Fibroblast of skin of right quadriceps (primary cell): ENCODE measurements at places on chromosomes 2 and 18.

DNA sequence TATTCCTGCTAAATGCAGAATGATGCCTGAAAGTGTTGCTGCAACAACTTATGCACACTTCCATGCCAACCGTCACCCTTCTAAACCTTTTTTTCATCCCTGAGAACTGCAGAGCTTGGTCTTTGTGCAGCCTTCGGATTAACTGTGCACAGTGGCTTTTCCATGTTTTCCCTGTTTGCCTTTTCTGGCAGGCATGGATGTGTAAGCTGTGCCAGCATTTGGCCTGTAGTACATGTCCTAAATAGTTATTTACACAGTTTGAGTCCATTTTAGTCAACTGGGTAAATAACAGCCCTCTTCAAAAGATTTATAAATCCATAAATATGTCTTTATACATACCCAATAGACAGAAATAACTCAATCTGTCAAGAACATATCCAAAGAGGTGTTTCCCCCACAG, 31.5 kb downstream of the MEIS1 start:
- no peak for DNase-seq

DNA sequence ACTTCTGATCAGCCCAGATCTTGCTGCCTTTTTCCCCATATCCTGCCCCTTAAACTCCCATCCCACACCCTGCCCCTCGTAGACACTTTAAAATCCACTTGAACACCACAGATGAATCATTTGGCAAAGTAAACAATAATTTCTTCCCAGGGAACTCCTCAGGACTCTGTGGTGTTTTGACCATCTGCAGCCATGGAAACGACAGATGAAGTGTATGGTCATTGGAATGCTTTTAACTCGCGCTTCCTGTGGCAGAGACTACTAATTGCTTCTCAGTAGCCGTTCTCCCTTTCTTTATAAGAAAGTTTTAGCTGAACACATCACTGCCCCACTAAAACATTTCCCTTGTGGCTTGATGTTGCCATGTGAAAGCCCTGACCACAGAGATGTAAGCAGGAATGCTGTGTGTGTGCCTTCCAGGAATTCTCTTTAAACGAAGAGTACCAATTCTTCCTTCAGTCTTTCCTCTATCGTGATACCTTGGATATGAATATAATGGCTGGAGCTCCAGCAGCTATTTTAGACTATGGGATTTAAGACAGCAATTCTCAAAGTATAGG, 92.7 kb upstream of the PARD3B start:
- peak; percentile 97 for DNase-seq

DNA sequence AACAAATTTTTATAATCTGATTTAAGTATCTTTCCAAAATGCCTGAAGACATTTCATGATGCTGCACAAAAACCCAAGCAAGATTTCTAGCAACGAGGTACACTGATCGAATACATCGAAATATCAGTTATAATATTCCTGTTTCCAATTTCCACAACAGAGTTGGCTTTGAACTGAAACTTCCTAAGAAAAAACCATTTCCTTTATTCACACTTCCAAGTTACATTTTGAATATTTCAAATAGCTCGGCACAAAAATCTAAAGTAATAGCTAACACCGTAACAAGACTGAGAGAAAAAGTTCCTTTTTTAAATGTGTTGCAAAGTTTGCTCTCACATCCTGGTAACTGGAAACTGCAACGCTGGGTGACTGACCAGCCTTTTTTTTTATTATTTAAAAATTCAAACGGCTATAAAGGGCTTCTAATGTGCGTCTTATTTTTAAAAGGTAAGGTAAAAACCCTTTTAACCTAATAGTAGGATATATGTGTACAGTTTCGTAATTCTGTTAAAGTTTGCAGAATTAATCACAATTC, 1.7 kb downstream of the HNRNPLL start:
- DNase-seq = no peak

DNA sequence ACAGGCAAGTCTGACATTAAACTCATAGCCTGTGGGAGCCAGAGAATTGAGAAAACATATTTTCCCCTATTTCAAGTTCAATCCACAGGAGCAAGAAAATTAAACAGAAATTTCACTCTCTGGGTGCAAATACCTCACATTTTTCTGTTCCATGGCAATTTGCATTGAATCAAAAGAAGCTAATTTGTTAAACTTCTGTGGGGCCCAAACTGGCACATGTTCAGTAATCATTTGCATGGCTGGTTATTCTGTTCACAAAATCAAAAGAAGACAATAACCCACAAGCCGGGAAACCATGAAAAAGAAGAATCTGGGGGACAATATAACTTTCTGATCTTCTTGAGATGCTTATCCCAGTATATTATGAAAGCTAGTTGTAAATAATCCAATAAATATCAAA, 363.1 kb downstream of the LRP1B start:
- DNase-seq = no peak

- DNase-seq = peak; percentile 41
Observed at GRCh38 chr2:135701442-135701841, 40.2 kb upstream of the UBXN4 start.
